ENCODE measurements at places on chromosomes 2 and 18. TPM values are rescaled to one million over a fixed set of nuclear protein-coding genes. Genes with fewer than 3 reads are reported as not detected.

The FEV gene
- total RNA-seq = not detected

The GPR55 gene
- total RNA-seq = 0.07 TPM

The ELMOD3 gene
- total RNA-seq = 10.7 TPM

The ASIC4 gene
- 0.17 TPM for total RNA-seq

The SGPP2 gene
- not detected for total RNA-seq

The ADGRF3 gene
- total RNA-seq = not detected

The TGFA gene
- 0.64 TPM for total RNA-seq

The CACNB4 gene
- total RNA-seq = 0.20 TPM

The MARCHF4 gene
- 1.7 TPM for total RNA-seq

The CELF4 gene
- total RNA-seq = not detected

The TMEM200C gene
- 3.8 TPM for total RNA-seq

The PAX8 gene
- 1.4 TPM for total RNA-seq

The COL4A3 gene
- 5.5 TPM for total RNA-seq

The IL18RAP gene
- total RNA-seq = 1.2 TPM

The LYG2 gene
- total RNA-seq = not detected

The NT5C1B gene
- total RNA-seq = not detected

The G6PC2 gene
- total RNA-seq = not detected

The TACR1 gene
- 0.26 TPM for total RNA-seq

The PXDN gene
- 28.9 TPM for total RNA-seq

The SLC9A4 gene
- total RNA-seq = not detected

The BOD1L2 gene
- not detected for total RNA-seq

The KLHL41 gene
- total RNA-seq = not detected

The ZNF521 gene
- not detected for total RNA-seq

The MEIS1 gene
- total RNA-seq = 3.9 TPM

The EGR4 gene
- not detected for total RNA-seq

The ATG4B gene
- 51.2 TPM for total RNA-seq

The RNF144A gene
- total RNA-seq = 7.3 TPM

The CFC1 gene
- not detected for total RNA-seq

The TMEM17 gene
- 5.4 TPM for total RNA-seq

The RAD51AP2 gene
- total RNA-seq = not detected

The TFCP2L1 gene
- total RNA-seq = 0.09 TPM

The CRYGA gene
- not detected for total RNA-seq

The ABCB11 gene
- total RNA-seq = not detected

The MDH1 gene
- total RNA-seq = 214 TPM

The BOLA3 gene
- total RNA-seq = 194 TPM

The PTPN4 gene
- total RNA-seq = 33.1 TPM

The TDRD15 gene
- not detected for total RNA-seq

The RAB11FIP5 gene
- 13.3 TPM for total RNA-seq

The KCNG3 gene
- 0.55 TPM for total RNA-seq

The MOGAT1 gene
- not detected for total RNA-seq

Data from NCI-H460 (cell line).